ENCODE measurements at places on chromosomes 16 and 17.

DNA sequence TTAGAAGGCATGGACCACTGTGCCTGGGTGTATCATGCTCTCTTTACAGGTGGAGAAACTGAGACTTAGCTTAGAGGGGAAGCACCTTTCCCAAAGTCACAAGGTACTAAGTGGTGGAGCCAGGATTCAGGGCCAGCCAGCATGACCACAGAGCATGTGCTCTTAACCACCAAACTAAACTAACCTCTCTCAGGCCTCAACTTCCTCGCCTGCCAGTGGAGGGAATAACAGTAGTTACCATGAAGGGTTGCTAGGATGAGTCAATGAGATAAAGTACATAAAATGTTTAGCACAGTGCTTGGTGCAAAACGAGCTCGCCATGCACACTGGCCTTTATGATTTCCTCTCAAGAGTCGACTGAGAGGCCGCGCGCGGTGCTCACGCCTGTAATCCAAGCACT lies 6.4 kb upstream of the MYO1C start:
- no peak for DNase-seq

DNA sequence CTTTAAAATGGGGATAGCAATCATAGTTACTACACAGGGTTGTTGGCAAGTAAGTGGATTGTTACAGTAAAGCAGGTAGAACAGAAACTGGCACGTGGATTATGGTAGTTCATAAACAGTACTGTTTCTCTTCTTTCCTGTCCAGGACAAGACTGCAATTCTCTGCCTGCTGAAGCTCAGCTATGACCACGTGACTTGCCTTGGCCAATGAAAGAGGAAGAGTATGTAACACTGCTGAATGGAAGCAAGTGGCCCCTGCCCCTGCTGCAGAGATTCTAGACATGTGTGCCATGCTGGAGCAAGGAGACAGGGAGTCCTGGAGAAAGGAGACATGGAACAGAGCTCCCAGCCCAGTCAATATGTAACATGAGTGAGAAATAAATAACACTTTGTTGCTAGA lies 66.6 kb upstream of the TOX3 start:
- DNase-seq = no peak

DNA sequence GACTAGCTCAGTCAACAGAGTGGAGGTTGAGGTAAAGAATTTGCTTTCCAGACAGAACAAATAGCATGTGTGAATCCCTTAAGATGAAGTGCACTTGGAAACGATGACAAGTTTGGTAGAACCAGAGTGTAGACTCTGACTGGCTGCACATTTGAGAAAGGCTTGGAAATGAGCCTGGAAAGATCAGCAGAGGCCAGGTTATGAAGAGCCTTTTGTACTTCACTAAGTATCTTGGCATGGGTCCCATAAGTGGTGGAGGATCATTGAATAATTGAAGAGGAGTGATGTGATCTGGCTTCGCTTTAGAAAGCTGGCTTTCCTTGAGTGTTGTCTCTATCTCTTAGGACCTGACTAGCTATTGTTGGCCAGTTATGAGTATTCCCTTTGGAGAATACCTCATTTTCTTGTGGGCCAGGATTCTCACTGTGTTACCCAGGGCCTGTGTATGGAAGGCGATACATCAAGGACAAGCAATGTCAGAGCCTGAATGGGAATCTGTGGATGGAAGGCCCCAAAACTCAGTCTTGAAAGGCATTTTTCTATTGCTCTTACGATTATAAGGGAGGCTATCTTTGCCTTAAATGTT lies 329.8 kb downstream of the UTP18 start:
- no peak for DNase-seq

DNA sequence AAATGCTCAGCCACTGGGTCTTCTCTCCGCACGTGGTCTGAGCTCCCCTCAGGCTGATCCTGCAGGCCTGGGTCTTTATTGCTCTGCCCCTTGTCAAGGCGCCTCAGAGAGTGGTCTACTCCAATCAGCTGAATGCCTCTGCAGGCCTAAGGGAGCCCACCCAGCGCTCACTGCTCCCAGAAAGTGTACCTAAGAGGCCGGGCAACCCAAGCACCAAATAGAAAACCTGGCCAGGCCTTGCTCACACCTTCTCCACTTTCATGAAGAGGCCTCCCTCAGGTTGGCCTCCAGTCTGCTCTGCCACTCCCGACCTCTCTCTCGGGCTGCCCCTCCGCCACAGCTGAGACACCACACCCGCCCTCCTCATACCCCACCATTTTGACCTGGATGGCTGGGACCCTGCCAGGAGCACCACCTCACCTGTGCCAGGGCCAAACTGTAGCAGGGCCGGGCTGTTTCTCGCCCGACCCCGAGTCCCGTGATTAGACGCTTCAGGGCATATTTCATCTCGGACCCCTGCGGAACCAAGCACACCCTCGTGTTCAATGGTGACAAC lies 665 bp downstream of the MYBBP1A start:
- DNase-seq = no peak

DNA sequence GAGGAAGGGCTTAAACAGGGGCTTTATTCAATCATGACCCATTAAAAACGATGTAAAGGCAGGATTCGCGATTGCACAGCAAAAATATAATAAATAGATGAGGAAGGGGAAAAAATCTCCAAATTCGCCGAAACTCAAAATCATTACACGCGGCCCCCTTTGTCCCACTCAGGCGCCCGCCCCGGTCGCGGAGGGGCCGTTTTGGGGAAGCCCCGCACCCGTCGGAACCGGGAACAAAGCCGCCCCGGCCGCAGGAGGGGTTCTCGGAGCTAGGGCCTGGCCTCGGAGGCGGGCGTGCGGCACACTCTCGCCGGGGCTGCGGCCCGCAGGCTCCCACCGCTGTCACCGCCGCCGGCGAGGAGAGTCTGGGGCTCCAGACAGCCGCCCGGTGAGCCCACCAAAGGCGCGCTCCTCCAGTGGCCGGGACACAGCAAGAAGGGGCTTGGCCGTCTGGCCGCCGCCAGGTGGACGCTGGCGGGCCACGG lies 521 bp downstream of the C16orf87 start:
- no peak for DNase-seq

DNA sequence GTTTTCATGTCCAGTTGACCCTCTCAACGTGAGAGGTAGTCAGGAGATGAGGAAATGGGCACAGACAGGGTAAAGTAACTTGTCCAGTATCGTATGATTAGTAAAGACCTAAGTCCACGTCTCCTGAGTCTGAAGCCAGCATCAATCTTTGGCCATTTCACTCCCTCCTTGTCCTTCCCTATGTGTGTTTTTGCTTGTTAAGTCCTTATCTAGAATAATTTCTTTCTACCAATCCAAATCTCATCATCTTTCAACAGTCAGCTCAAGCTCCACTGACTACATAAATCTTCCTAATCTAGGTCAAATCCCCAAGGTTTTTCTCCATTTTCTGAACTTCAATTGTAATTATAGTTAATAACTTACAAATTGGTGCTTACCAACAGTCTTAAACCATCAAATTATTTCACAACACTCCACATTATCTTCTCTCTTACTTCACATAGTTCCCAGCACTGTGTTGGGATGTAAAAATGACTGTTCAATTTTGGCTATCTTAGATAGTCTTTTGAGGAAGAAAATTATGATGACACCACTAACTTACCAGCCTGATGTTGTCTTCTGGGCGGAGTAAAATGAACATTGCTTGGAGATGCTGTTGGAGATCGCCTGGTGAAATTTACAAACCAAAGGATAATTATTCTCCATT lies 72.3 kb upstream of the CORO6 start:
- no peak for DNase-seq

- no peak for DNase-seq
These were observed 41.8 kb downstream of the IL4R start for GRCh38 chr16:27355610-27356009.

DNA sequence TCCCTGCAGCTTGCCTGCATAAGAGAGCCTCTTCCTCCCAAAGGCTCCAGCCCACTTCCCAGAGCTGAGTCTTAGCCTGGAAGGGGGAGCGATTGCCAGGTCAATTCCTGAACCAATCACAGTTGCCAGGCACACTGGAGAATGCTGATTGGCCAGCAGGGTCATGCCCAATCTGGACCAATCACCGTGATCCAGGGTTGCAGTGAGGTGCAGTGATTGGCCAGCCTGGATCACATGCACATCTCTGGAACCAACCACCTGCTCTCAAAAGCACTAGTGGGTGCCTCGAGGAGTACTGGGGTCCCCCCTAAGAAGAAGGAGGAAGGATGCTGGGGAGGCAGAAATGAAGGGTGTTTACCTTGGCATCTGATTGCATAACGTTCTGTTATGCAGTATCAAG lies 18.4 kb downstream of the NAGPA start:
- DNase-seq = no peak

GRCh38 chr17:74971069-74971841 lies 1.3 kb downstream of the HID1 start:
- DNase-seq = no peak

DNA sequence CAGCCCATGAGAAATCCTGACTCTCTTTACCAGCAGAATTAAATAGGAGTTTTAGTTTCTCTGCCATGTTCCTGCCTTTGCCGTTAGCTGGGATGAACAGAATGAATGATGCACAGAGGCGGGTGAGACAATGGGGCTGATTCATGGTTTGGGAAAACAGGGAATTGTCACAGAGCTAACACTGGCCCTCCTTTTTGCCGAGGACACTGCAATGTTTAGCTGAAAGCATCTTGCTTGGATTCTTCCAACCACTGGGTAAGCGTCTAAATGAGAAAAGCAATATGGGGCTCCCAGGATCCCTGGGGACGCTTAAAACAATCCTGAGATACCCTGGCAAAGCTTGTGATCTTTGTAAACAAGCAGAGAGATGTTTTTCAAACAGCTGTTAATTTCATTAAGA lies 12.8 kb upstream of the PAFAH1B1 start:
- no peak for DNase-seq

DNA sequence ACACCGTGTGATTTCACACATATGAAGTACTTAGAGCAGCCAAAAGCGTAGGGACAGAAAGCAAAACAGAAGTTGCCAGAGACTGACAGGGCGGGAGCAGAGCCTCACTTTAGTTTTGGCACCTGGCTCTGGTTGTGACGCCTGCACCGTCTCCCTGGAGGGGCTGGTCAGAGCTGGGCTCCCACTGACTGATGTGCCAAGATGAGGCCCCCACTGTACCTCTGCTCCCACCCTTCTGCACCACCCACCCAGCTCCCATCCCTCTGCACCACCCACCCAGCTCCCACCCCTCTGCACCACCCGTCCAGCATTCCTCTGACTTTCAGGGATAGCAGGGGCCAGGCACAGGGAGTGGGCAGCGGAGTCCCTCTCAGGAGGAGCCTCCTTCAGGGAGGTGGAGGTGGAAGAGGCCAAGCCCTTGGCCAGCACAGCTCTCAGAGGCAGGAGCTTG lies 3.2 kb upstream of the PRSS21 start:
- no peak for DNase-seq

DNA sequence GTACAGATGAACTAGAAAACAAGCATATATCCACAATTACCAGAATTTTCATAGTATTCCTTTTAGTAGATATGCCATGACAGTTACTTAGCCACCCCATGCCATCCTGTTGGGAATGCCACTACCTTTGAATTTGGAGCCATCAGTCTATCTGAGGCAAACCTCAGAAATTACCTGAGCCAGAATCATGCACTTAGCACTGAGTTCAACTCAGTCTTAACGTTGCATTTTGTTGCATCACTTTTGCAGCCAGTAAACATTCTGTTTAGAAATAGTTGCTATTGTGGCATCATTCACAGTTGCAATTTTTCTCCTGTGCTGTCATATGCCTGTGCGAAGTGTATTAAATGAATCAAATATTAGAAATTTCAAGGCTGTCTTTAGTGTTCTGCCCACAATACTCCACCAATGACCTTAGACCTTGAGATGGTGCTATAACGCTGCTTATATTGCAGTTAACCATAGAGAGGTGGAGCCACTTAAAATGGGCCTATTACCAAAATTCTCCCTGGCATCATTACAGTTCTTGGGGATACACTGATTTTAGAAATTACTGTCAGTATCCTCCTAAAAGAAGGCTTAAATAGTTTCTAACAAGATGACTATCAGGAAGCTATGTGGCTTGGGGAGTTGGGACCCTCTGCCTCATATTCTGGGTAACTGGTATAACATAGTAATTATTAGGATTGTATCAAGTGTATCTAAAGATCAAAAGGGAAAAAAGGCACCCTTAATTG lies 11.1 kb downstream of the PTRH2 start:
- no peak for DNase-seq

- no peak for DNase-seq
These were observed 16.9 kb upstream of the KDM6B start for GRCh38 chr17:7816926-7817642.

DNA sequence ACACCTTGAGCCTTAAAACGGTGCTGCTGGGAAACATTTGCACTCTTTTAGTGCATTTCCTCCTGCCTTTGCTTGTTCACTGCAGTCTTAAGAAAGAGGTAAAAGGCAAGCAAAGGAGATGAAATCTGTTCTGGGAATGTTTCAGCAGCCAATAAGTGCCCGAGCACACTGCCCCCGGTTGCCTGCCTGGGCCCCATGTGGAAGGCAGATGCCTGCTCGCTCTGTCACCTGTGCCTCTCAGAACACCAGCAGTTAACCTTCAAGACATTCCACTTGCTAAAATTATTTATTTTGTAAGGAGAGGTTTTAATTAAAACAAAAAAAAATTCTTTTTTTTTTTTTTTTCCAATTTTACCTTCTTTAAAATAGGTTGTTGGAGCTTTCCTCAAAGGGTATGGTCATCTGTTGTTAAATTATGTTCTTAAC lies 4.4 kb downstream of the SOX9 start:
- DNase-seq = no peak

DNA sequence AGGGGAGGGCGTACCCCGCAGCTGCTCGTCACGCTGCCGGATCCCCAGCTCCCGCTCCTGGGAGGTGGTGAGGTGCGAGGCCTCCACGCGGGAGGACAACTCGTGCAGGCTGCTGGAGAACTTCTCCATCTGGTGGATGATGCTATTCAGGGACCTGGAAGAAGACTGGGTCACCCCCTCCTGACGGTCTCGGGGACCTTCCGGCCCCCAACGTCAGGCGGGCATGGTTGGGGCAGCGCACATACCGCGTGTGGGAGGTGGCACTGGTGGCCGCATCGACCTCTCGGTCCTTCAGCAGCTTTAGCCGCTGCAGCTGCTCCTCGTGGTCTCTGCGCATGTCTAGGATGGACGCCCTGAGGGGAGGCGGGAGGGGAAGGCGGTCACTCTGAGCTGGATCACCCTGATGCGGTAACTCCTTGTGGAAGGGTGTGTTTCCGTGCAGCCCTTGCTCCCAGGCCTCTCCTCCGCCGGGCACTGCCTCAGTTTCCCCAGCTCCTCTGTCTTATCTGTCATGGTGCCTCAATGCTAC lies 13.3 kb upstream of the MRPL38 start:
- no peak for DNase-seq

- DNase-seq = no peak
These were observed 110.2 kb upstream of the LHX1 start for GRCh38 chr17:36827081-36827480.

Measured in thoracic aorta (tissue), 2 donors.